Upper lobe of right lung (tissue), 1 donor: ENCODE measurements at places on chromosomes 1 and 21. TPM values are rescaled to one million over a fixed set of nuclear protein-coding genes. Genes with fewer than 3 reads are reported as not detected.

The CRNN gene
- not detected for total RNA-seq

- no peak for DNase-seq
These were observed 19.2 kb downstream of the CRCT1 start for GRCh38 chr1:152533327-152533938.

The ILDR2 gene
- 0.98 TPM for total RNA-seq

The UBXN10 gene
- 0.87 TPM for total RNA-seq

- no peak for DNase-seq
These were observed 416.2 kb downstream of the MATN1 start for GRCh38 chr1:30307182-30307581.

The BRDT gene
- not detected for total RNA-seq
